A549 (cell line): ENCODE measurements at places on chromosomes 13 and 19.

- no peak for DNase-seq
Observed at GRCh38 chr19:4380254-4380727, 20.1 kb downstream of the SH3GL1 start.

DNA sequence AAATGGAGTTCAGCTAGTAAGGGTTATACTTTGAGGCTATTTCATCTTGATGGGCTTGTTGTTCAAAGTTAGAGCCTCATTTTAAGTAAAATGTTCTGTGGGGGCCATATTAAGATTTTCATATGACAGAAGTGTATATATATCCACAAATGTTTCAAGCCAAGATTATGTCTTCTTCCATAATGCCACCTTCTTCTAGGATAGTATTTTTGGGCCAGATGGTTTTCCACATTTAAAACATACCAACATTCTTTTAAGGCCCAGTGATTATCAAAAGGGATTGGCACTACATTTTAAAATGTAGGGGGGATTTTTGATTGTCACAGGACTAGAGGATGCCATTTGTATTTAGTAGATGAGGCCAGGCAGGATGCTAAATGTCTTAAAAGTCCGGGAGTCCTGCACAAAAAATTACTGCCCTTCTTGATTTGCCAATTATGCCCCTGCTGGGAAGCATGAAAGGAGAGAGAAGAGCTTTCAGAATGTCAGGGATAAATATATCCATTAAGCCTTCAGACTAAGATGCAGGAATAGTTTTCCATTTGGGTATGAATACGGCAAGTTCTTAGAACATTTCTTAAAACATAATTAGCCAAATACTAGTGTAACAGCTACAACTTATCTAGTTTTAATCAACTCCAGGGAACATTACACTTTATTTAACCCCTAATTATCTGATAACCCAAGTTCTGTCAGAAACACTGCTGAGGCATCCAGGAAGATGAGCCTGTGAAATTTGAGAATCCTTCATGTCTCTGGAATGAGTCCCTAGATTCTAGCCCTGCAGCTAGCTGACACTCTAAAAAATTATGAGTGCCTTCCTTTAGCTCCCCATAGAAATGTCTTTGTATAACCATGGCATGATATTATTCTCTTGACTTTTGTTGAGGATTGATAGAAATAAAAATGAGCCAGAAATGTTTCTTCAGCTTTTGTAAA lies 34.0 kb downstream of the ITM2B start:
- DNase-seq, result no peak

DNA sequence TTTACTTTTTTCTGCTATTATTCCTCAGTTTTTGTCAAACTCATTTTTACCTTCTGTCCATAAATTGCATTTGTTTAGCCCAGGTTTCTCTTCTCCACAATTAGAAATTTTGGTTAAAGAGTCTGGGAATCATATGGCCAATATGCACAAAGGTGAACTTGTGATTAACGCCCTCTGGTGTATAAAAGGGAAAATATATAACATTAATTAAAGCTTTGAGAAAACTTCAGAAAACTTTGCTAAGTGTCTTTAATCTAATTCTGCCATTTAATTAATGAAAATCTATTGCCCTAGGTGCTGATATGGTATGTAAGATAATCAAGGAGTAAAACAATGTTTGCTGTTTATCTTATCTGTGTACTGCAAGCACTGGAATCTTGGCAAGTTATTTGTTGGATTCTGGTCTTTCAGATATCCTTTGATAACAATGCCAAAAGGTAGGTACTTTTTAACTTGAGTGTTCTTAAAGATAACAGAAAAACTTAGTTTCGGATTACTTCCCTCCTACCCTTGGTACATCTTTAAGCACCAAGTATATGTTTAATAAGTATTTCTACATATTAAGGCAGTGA lies 402.6 kb downstream of the SUCLA2 start:
- no peak for DNase-seq

DNA sequence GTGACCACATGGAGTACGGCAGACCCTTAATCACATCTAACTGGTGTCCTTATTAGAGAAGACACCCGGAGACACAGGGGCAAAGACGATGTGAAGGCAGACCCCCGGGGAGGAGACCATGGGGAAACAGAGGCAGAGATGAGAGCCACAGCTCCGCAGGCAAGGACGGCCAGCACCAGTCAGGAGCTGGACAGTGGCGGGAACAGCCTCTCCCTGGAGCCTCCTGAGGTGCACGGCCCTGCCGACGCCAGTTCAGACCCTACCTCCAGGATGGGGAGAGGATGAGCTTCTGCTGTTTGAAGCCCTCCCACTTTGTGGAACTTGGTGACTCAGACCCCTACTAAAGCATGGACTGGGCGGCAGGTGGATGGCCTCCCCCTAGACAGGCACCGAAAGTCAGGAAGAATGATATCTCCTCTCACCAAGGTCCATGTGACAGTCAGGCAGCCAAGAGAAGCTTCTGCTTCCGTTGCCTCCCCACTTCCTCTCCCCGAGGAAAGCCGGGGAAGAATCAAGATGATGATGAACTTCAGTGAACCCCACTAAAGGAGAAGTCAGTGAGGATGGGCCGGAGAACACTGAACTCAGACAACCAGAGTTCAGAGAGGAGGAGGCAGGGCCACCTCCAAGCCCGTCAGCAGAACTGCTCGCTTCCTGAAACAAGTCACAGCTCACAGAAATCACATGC lies 25.4 kb downstream of the RAB20 start:
- DNase-seq, result no peak
